ENCODE measurements at places on chromosomes 1 and 21.

- DNase-seq, result no peak
These were observed 19.3 kb upstream of the LBR start for GRCh38 chr1:225446981-225447615.

DNA sequence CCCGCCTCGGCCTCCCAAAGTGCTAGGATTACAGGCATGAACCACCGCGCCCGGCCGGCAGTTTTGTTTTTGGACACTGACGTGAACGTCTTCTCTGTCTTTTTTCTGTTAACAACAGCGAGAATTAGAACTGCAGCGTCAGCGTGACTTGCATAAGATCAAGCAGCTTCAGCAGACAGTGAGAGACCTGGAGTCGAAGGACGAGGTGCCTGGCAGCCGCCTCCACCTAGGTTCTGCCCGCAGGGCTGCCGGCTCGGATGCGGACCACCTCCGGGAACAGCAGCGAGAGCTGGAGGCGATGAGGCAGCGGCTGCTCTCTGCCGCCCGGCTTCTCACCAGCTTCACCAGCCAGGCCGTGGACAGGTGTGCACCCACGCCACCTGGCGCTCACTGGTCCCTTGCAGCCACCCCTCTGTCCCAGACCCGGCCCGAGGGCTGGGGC lies 22.9 kb upstream of the DIP2A start:
- DNase-seq, result no peak

DNA sequence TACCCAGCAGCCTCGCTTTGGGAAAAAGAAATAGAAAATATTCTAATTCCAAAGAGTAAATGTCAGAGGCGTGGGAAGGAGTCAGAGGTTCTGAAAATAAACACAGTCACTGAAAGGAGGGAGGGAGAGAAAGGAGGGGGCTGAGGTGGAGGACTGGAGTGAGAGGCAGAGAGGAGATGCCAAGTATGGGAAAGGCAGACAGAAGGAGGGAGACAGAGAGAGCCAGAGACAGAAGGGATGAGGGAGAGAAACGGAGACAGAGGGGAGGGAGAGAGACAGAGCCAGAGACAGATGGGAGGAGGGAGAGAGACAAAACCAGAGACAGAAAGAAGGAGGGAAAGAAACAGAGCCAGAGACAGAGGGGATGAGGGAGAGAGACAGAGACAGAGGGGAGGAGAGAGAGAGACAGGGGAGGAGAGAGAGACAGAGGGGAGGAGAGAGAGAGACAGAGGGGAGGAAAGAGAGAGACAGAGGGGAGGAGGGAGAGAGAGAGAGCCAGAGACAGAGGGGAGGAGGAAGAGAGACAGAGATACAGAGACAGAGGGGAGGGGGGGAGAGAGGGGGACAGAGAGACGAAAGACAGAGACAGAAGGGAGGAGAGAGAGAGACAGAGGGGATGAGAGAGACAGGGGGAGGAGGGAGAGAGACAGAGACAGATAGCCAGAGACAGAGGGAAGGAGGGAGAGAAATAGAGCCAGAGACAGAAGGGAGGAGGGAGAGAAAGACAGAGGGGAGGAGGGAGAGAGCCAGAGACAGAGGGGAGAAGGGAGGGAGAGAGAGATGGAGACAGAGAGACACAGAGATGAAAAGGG lies 525.5 kb downstream of the MATN1 start:
- no peak for DNase-seq

- no peak for DNase-seq
These were observed 644.0 kb downstream of the PTPRC start for GRCh38 chr1:199282751-199283305.

DNA sequence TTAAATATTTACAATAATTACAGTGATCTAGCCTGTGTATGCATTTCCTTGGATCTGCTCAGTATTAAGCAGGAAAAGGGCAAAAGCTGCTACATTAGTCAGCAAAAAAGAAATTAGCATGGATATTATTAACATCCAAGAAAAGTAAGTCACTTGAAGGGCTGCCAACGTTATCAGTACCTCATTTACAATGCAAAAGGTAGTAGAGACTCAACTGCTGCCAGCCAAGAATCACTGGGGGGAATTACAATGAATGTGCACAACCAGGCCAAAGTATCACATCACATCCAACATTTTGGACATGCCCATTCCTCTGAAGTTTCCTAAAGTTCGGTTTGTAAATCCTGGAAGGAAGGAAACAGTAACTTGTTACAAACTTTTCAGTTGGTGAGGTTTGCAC lies 1.9 kb downstream of the CNN3 start:
- DNase-seq, result peak; percentile 22

DNA sequence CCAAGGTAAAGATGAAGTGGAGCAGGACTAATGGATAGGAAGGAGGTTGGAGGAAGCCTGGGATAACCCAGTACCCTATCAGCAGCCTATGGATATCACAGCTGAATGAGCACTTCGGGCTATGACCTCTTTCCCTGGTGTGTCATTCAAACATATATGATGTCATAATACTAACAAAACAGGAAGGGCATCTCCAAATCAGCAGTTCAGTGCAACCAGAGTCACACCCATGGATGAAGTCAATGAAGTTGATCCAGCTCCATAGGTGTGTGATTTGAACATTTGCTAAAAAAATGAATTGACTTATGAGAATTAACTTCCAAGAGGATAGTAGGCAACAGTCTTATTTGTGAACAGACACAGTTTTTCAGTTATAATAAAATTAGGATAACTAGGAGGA lies 1.7 kb upstream of the C1orf116 start:
- no peak for DNase-seq

DNA sequence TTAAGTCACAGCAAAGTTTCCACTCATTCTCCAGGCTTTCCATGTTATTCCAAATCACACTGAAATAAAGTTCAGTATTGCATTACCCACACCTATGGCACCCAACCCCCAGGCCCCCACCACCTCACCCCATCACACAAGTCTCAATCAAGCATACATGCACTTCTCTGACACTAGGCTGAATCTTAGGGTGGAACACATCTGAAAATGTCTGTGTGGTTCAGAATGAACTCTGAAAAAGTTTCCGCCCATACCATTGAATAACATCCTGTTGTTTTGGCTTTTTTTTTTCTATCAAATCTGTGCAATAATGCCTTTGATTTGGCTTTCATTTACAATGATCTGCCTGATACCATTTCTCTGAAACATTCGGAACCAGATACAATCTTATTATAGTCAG lies 25.8 kb upstream of the LRRC8C start:
- DNase-seq, result no peak

DNA sequence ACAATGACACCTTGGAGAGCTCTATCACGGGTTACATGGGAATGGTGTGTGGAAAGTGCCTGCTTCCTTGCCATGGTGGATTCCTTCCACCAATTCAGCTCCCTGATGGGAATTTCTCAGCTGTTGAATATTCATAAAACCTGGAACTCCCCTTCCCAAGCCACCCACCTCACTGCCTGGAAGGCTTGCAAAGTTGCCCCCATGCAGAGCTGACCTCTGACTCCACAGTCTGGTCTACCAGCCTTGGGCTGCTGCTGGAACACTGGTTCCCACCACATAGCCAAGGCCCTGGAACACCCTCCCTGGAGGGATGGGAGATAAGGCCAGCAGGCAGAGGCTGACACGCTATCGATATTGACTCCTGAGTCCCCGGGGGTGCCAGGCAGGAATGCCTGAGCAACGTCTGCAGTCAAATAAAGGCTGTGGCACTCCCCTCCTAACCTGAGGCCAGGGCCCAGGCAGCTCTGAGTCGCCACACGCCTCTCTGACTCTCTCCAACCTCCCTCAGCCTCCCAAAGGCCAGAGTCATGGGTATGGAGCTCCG lies 8.8 kb downstream of the CCDC24 start:
- DNase-seq, result no peak

DNA sequence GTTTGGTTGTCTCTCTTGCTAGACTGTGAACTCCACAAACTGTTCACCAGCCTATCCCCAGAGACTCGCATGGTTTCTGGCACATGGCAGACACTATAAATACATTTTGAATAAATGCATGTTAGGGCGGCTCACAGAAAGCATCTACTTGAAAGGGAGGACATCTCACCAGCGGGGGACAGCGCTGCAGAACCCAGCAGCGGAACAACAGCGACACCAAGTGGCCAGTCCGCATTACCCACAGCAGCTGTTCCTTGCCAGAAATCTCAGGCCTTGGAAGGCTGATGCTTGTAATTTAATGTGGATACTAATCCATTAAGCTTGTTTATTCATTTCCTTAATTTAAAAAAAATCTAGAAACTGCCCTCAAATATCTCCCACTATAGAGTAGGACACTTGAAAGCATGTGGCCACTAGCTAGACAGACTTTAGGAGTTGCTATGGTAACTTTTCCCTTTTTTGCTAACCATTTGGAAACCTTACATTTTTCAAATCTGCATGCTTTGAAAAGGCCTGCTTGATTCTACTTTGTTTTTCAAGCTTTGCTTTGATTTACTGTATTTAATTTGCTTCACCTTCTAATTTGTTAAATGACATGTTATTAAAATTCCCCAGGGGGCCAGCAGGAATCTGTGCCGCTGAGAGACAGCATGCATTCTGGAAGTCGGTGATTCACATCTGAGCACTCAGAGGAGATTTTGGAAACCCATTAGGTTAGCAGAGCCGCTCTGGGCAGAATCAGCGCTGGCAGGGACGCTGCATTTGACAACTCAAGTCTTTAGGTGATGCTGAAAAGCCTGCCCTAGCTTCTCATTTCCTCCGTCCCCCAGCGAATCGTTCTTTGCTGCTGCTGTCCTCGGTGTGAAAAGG lies 63.5 kb upstream of the SSX2IP start:
- DNase-seq, result peak; percentile 83

GRCh38 chr1:173666646-173667045 lies 3.0 kb downstream of the ANKRD45 start:
- no peak for DNase-seq

DNA sequence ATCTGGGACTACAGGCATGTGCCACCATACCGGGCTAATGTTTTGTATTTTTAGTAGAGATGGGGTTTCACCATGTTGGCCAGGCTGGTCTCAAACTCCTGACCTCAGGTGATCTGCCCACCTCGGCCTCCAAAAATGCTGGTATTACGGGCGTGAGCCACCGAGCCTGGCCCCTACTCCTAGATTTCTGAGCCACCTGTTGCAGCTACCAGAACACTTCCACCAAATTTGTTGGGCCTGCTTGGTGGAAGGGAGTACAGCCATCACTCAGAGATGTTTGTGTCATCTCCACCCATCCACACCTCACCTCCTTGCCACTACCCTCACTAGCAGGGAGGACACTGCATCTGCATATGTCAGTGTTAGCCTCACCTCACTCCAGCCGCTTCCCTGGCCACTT lies 5.5 kb downstream of the RIMKLA start:
- no peak for DNase-seq

- DNase-seq, result no peak
These were observed 103.9 kb upstream of the IRF2BP2 start for GRCh38 chr1:234713859-234714258.

DNA sequence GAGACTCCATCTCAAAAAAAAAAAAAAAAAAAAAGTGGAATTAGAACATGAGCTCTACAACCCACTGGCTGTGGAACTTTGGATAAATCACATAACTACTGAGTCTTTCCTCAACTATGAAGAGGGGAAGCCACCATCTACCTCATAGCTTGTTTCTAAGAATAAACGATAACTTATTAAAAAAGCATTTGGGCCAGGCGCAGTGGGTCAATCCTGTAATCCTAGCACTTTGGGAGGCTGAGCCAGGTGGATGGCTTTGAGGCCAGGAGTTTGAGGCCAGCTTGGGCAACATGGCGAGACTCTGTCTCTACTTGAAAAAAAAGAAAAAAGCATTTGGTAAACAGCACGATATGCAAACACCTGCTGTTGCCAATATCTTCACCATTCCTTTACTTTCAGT lies 31.8 kb upstream of the MEF2D start:
- DNase-seq, result no peak

DNA sequence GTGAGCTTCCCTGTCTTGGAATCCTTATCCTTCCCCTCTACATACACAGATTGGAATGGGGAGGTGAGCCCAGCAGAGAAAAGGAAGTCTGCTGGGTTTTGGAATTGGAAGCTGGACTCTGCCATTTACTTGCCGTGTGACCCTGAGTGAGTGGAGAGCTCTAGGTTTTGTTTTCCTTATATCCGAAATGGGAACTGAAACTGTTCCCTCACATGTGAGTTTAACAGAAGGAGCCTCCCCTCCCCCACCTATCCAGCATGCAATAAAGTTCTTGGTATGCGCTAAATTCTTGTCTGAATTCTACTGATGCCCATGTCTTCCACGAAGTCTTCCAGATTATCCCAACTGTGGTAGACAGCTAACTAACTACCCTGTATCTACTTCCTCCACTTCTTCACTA lies 58.7 kb downstream of the NENF start:
- DNase-seq, result no peak

DNA sequence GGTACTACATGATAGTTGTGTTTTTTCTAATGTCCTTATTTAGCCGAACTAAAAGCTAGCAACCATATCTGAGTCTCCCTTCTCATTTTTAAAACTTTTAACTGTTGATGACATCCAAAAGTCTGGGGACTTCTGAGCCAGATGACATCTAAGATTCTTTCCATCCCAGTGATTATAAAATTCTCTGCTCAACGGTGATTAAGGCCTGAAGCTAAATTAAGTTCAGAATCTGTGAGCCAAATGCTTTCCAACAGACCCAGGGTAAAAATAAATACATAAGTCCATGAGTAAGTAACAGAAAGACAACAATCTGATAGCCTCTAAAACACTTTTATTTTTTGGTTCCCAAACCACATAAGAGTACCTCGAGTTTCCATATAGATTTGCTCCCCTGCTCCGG lies 13.1 kb upstream of the PTP4A2 start:
- no peak for DNase-seq

DNA sequence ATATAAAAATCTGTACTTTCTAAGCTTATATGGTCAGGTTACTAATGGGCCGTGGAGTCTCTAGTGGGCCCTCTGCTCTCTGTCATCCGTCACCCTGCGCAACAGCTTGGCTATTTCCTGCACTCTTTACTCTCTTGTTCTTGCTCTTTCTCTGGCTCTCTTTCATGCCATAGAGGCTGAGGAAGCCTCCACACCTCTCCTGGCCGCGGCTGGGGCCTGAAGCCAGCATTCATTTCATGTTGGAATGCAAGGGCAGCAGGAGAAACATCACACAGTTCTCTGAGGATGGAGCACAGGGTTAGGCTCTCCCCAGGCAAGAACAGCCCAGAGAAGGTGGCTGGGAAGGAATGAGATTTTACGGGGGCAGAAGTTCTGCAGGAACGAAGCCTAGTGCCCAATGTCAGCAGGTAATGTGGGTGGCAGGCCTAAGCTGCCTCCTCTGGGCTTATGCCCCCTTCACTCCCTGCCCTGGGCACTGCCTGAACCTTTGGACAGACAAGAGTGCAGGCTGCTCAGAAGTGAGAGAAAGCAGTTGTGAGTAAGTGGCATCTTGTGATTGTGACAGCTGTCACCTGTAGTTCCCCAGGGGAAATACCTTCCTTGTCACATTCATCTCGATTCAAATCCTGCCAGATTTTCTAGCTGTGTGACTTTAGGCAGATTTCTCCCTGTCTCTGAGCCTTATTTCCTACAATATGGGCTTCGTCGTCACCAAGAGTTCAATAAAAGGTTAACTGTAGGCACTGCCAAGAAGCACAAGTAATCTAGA lies 3.6 kb upstream of the FHAD1 start:
- no peak for DNase-seq

DNA sequence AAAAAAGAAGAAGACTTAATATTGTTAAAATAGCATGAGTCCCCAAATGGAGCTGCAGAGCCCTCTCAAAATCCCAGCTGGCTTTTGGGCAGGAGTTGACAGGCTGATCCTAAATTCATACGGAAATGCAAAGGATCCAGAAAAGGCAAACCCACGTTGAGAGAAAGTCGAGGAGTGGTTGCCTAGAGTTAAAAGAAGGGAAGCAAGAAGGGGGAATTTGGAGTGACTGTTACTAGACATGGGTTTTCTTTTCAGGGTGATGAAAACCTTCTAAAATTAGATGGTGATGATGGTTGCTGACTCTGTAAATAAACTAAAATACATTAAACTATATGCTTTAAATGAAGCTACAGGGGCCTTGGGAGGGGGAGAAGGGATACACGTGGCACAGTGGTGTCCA lies 1.6 kb downstream of the DNMT3L start:
- no peak for DNase-seq

All from neural progenitor cell (in vitro differentiated cells).